Right forelimb (tissue), 1 donor: ENCODE measurements at places on chromosomes 5 and 9.

DNA sequence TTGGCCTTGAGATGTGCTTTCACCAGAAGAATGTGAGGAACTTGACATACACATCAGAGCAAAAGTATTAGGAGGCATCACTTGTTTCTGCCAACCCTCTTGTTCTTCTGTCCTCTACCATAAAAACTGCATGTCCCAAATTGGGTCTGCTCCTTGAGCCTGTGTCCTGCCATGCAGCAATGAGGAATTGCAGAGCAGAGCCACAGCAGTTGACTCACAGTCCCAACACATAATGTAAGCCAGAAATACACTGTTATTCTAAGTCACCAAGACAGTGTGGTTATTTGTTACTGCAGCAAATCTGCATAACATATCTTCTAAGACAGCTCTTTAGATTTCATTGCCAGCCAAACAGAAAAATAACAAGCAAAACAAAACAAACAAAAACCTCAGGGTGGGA, 598.2 kb downstream of the PRELID2 start:
- no peak for DNase-seq

GRCh38 chr5:119255571-119256356, 100.1 kb upstream of the TNFAIP8 start:
- no peak for DNase-seq

DNA sequence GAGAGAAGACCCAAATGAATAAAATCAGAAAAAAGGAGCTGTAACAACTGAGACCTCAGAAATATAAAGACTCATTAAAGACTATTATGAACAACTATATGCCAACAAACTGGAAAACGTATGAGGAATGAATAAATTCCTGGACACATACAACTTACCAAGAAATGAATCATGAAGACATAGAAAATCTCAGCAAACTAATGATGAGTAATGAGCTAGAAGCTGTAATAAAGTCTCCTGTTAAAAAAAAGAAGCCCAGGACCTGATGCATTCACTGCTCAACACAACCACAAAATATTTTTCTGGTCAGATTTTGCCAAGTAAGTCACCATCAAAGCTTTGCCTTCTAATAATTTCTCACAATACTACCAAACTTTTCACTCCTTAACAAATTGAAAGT, 666.7 kb downstream of the LRRC70 start:
- no peak for DNase-seq

- DNase-seq, result no peak
Measured at GRCh38 chr9:35731415-35732184, 395 bp downstream of the TLN1 start.

DNA sequence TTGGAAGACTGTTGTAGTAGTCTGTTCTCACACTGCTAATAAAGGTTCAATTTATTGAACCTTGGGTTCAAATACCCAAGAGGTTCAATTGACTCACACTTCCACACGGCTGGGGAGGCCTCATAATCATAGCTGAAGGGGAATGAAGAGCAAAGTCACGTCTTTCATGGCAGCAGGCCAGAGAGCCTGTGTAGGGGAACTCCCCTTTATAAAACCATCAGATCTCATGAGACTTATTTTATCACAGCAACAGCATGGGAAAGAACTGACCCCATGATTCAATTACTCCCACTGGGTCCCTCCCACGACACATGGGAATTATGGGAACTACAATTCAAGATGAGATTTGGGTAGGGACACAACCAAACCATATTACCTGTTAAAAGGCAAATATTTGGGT, 268.2 kb downstream of the TMEM167A start:
- DNase-seq, result no peak

GRCh38 chr5:116571568-116572349, 2.9 kb downstream of the SEMA6A start:
- no peak for DNase-seq

DNA sequence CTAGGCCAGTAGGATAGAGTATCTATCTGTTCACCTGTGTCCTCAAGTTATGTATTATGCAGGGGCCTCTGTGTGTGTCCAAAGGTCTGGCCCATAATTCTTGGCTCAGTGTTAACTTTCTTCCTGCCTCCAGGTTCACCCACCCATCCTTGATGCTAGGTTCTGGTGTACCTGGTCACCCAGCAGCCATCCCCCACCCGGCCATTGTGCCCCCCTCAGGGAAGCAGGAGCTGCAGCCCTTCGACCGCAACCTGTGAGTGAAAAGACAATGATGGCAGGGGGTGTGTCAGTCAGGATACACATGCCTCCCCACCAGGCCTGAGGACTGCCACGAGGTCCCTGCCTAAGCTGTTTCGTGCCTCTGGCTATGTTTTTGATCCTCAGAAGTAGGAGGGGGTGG, 27.6 kb downstream of the TCF7 start:
- no peak for DNase-seq

DNA sequence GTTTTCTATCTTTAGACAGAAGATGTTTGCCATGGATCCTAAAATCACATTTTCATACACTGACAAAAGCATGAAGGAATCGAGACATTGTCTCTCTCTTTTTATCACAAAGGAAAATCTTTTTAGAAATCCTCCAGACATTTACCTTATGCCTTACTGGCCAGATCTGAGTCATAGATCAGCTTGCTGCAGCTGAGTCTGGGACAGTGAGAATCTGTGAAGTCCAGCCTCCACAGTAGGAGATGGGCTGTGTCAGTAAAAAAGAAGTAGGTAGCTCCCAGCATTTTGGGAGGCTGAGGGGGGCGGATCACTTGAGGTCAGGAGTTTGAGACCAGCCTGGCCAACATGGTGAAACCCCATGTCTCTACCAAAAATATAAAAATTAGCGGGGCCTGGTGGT, 333.4 kb upstream of the ZNF462 start:
- DNase-seq, result no peak

GRCh38 chr9:5580650-5581049, 48.3 kb upstream of the RIC1 start:
- no peak for DNase-seq

- no peak for DNase-seq
Measured at GRCh38 chr9:14902561-14902960, 7.7 kb downstream of the FREM1 start.

GRCh38 chr9:93464395-93464794, 11.0 kb upstream of the FAM120AOS start:
- no peak for DNase-seq

GRCh38 chr9:127128341-127129072, 6.1 kb upstream of the ANGPTL2 start:
- DNase-seq, result peak; percentile 67

DNA sequence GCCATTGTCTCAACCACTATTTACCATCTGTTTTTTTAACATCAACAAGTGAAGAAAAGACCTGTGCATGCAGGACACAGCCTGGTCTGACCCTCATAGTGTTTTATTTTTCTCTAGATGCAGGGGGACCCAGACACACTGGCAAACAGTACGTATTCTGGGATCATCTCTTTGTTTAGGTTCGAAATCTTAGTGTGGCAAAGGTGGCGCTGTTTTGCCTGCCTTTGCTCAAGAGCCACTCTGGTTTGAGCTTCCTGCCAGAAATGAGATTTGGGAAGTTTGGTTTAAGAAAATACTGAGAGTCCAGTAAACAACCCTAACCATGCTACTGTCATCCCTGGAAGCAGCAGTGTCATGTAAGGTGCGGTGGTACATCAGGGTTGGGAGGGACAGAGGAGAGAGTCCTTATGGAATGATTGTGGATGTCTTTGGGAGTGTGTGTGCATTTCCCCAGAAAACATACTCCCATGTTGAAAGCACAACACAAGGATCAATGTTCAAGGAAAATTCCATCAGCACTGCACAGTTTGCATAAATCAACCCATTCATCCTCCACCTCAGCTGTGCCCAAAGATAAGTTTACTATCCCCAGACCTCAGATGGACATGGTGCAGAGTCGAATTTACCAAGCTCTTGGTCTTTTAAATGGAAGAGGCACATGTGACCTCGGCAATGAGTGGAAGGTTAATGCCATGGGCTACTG, 34.0 kb upstream of the FLT4 start:
- no peak for DNase-seq

DNA sequence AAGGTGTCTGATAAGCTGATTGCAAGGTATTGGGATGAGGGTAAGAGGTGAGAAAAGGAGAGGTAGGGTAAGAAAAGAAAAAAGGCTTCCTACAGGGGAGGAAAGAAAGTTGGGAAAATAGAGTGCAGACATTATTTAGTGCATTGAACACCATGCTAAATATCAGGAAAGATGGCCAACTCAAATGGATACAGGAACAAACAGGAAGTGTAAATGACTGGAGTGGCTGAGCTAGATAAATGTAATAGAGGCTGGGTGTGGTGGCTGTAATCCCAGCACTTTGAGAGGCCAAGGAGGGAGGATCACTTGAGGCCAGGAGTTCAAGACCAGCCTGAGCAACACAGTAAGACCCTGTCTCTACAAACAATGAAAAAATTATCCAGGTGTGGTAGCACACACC, 32.2 kb downstream of the OTP start:
- DNase-seq, result no peak

GRCh38 chr9:69771775-69772418, 12.1 kb upstream of the PTAR1 start:
- DNase-seq, result no peak
